ENCODE measurements at places on chromosomes 4 and X. TPM values are rescaled to one million over a fixed set of nuclear protein-coding genes. Genes with fewer than 3 reads are reported as not detected.

DNA sequence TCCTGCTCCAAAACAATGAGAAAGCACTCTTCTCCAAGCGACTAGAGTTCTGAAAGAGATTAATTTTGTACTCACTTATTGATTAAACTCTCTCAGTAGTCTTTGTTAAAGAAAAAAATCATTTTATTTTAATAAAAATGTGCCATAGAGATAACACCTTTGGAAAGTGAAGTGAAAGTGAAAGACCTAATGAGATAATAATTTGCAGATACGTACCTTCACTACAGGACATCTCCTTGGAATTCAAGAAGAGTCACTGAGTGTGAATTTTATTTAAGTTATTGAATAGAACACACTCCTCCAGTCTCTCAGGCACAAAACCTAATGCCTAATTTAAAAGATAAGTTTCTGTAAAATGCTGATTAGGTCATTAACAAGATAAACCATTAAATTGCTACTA, 1070.6 kb upstream of the GRID2 start:
- DNase-seq: no peak
- no peaks in the 10 kb centered on the region for H3K4me1 ChIP-seq
- no peaks in the 10 kb centered on the region for H3K36me3 ChIP-seq
- no peak overlapping the region for H3K4me3 ChIP-seq
- H3K27ac ChIP-seq: no peak overlapping the region
- no peaks in the 10 kb centered on the region for H3K27me3 ChIP-seq

GRCh38 chr4:170420255-170420693, 330.5 kb upstream of the AADAT start:
- H3K27ac ChIP-seq: no peak overlapping the region
- no peaks in the 10 kb centered on the region for H3K27me3 ChIP-seq
- no peaks in the 10 kb centered on the region for H3K4me1 ChIP-seq
- DNase-seq: no peak
- no peak overlapping the region for H3K4me3 ChIP-seq

GRCh38 chr4:184763150-184763780, 29.4 kb upstream of the CENPU start:
- H3K4me1 ChIP-seq: peaks cover 33% of the 10 kb centered on the region
- H3K27ac ChIP-seq: peak overlapping the region; percentile 49
- DNase-seq: no peak
- no peak overlapping the region for H3K4me3 ChIP-seq
- H3K27me3 ChIP-seq: no peaks in the 10 kb centered on the region

- H3K27me3 ChIP-seq: no peaks in the 10 kb centered on the region
- no peaks in the 10 kb centered on the region for H3K36me3 ChIP-seq
- no peak for DNase-seq
- no peak overlapping the region for H3K27ac ChIP-seq
- H3K4me3 ChIP-seq: no peak overlapping the region
These were observed 12.4 kb downstream of the DDX53 start for GRCh38 chrX:23012162-23012561.

GRCh38 chrX:38192007-38192810, 28.5 kb downstream of the SRPX start:
- no peaks in the 10 kb centered on the region for H3K36me3 ChIP-seq
- H3K4me1 ChIP-seq: no peaks in the 10 kb centered on the region
- no peak for DNase-seq
- no peak overlapping the region for H3K27ac ChIP-seq

GRCh38 chrX:43002526-43003203, 224.7 kb upstream of the PPP1R2C start:
- H3K27ac ChIP-seq: no peak overlapping the region
- DNase-seq: no peak
- no peaks in the 10 kb centered on the region for H3K4me1 ChIP-seq
- no peak overlapping the region for H3K4me3 ChIP-seq
- H3K36me3 ChIP-seq: no peaks in the 10 kb centered on the region
- H3K27me3 ChIP-seq: no peaks in the 10 kb centered on the region

DNA sequence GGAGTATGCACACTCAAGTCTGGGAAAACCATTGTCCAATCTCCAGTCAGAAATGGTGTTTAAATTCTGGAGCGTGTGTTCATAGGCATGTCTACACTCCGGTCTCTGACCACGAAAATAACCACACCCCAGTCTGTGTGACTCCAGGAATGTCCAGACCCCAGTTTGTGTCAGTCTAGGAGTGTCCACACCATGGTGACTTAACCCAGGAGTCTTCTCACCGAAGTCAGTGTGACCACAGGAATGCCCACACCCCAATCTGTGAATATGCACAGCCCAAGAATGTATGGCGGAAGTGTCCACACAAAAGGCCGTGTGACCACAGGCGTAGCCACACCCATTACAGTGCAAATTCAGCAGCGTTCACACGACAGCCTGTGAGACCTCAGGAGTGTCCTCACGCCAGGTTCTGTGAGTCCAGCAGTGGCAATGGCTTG, 11.4 kb downstream of the FTSJ1 start:
- H3K27ac ChIP-seq: no peak overlapping the region
- no peaks in the 10 kb centered on the region for H3K27me3 ChIP-seq
- no peak overlapping the region for H3K4me3 ChIP-seq
- H3K4me1 ChIP-seq: no peaks in the 10 kb centered on the region
- H3K36me3 ChIP-seq: peaks cover 4% of the 10 kb centered on the region

Gene PROM1
- total RNA-seq: not detected

DNA sequence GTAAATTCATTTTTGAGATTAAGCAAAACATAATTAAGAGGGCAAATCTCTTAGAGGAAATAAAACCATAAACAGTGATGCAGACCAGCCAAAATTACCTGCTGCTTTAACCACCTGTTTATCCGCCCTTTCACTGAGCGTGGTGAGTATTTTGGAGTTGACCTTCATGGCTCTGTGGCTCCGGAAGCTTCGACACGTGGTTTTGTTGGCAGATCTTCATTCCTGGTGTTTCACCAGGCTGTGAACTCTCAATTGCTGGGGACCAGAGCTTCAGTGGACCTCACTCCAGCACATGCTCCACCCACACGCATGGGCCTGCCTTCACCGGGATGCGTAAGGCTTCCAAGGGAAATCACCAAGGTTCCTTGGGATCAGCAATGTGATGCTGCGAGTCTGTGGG, 83.8 kb downstream of the FHDC1 start:
- no peak overlapping the region for H3K27ac ChIP-seq
- no peak overlapping the region for H3K4me3 ChIP-seq
- H3K4me1 ChIP-seq: peaks cover 5% of the 10 kb centered on the region

GRCh38 chr4:18050448-18050847, 28.9 kb upstream of the LCORL start:
- peaks cover 3% of the 10 kb centered on the region for H3K4me1 ChIP-seq
- H3K36me3 ChIP-seq: peaks cover 3% of the 10 kb centered on the region
- DNase-seq: no peak
- H3K4me3 ChIP-seq: no peak overlapping the region
- no peak overlapping the region for H3K27ac ChIP-seq
- peaks cover 22% of the 10 kb centered on the region for H3K27me3 ChIP-seq

- peak overlapping the region; percentile 44 for H3K27ac ChIP-seq
- no peak overlapping the region for H3K4me3 ChIP-seq
- DNase-seq: no peak
- no peaks in the 10 kb centered on the region for H3K27me3 ChIP-seq
- H3K4me1 ChIP-seq: peaks cover 49% of the 10 kb centered on the region
These were observed 156.0 kb downstream of the SH3KBP1 start for GRCh38 chrX:19731307-19731820.

GRCh38 chr4:60396341-60397049, 803.6 kb upstream of the ADGRL3 start:
- no peaks in the 10 kb centered on the region for H3K4me1 ChIP-seq
- H3K27me3 ChIP-seq: no peaks in the 10 kb centered on the region
- no peaks in the 10 kb centered on the region for H3K36me3 ChIP-seq
- no peak for DNase-seq
- H3K4me3 ChIP-seq: no peak overlapping the region

Gene KIT
- 0.17 TPM for total RNA-seq

- H3K4me3 ChIP-seq: no peak overlapping the region
- H3K36me3 ChIP-seq: no peaks in the 10 kb centered on the region
- H3K4me1 ChIP-seq: peaks cover 7% of the 10 kb centered on the region
These were observed 31.5 kb downstream of the PRPS1 start for GRCh38 chrX:107659768-107660167.

DNA sequence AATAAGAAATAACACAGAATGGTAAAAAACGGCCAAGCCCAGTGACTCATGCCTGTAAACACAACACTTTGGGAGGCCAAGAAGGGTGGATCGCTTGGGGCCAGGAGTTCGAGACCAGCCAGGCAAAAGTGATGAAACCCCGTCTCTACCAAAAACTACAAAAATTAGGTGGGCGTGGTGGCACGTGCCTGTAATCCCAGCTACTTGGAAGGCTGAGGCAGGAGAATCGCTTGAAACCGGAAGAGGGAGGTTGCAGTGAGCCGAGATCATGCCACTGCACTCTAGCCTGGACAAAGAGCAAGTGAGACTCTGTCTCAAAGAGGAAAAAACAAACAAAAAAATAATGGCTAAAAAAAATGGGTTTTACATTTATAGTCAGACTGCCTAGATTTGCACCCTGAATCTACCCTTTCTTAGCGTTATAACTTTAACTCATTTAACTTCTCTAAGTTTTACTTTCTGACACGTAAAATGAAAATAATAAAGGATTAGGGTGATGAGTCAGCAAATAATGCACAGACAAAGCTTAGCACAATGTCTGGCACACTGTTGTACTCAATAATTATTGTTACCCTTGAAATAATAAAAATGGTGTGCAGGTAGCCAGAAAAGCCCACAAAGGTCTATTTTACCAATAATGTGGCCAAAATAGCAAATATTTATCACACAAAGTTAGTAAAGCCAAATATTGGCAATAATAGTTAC, 55.0 kb downstream of the ATP11C start:
- no peaks in the 10 kb centered on the region for H3K27me3 ChIP-seq
- no peaks in the 10 kb centered on the region for H3K4me1 ChIP-seq
- H3K4me3 ChIP-seq: no peak overlapping the region
- H3K27ac ChIP-seq: no peak overlapping the region

Gene SLIT2
- total RNA-seq: 0.07 TPM

All from activated T-helper 1 cell treated with anti-CD3 and anti-CD28 coated beads, Interleukin-12 subunit alpha, Interleukin-12 subunit beta, Interleukin-2, Interleukin-4 antibody, amounts not matched to agents 30 ng/mL and 10 ng/mL and 1 ng/mL, durations not matched to agents 14 hours and 24 hours and 36 hours (primary cell).